Stimulated activated naive CD4-positive, alpha-beta T cell (primary cell): ENCODE measurements at places on chromosomes 4 and X.

- DNase-seq = no peak
Observed at GRCh38 chr4:70768301-70768948, 46.7 kb downstream of the RUFY3 start.

- DNase-seq = no peak
Observed at GRCh38 chrX:12681047-12681446, 110.2 kb upstream of the PRPS2 start.

DNA sequence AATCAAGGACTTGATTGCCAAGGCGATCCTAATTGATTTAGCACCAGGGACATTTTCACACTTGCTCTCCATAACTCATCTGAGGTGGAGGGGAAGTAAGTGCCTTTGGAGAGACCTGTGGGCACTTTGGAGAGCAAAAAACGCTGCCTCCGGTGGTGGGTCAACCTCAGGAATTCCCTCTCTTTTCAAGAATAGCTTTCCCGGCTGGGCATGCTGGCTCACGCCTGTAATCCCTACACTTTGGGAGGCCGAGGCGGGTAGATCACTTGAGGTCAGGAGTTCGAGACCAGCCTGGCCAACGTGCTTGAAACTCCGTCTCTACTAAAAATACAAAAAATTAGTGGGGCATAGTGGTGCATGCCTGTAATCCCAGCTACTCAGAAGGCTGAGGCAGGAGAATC is 49.2 kb downstream of the PRPS1 start:
- DNase-seq = peak; percentile 28

GRCh38 chr4:68465058-68465457 is 17.8 kb downstream of the TMPRSS11E start:
- no peak for DNase-seq
